ENCODE measurements at places on chromosomes 3 and 15.

DNA sequence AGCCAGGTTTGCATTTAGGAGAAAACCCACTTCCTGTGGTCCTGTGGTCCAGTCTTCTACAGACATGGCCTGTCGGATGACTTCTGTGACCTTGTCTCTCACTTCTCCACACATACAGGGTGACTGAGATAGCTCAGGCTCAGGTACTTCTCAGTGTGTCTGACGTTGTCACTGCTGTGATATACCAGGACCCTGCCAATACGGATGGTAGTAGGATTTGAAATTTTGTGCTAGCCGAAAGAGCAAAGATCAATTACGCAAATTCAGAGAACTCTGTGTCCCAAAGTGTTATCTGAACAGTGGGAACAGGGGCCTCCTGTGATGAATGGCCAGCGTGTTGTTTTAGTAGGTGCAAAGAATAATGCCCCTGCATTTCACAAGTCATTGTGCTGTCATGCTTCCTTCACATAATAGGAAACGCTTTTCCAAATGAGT lies 128.9 kb downstream of the MCTP2 start:
- no peak for DNase-seq

DNA sequence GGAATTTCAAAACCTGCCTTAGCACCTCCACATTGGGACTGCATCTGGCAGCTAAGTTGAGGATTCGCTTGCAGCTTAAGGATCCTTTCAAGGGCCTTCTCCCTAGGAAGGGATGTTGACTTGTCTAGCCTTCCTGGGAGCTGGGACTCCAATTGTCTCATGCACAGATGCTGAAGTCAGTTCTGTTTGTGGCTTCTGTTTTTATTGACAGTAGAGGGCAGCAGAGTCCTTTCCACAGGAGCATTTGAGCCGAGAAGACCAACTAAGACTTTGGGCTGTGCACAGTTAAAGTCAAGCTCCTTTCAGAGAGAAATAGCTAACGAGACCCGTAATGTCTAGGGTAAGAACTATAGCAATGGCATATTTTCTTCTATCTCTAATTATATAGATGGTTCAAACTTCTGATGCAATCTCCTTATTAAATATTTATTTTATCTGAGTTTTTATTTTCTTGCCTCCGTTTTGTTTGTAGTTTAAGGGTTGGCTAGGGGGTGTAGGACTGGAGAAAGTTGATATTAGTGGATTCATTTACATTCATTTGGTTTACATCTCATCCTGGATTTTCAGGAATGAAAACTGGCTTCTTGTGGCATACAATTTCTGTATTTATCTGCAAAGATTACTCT lies 59.7 kb upstream of the KBTBD8 start:
- peak; percentile 14 for DNase-seq

DNA sequence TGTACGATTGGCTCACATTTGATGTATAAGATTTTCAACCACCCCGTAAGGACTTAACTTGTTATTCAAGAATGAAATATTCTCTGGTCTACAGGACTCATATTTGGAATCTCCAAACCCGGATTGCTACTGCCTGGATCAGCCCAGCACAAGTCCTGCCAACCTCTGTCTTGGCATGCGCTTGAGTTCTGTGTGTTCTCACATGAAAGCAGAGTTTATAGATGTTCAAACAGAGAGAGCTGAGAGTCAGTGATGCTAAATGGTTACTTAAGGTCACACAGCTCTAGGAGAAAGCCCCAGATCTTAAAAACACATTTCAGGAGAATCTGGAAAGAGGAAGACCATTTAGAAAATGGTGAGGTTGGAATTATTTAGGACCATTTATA lies 268.0 kb upstream of the TBL1XR1 start:
- DNase-seq: no peak

DNA sequence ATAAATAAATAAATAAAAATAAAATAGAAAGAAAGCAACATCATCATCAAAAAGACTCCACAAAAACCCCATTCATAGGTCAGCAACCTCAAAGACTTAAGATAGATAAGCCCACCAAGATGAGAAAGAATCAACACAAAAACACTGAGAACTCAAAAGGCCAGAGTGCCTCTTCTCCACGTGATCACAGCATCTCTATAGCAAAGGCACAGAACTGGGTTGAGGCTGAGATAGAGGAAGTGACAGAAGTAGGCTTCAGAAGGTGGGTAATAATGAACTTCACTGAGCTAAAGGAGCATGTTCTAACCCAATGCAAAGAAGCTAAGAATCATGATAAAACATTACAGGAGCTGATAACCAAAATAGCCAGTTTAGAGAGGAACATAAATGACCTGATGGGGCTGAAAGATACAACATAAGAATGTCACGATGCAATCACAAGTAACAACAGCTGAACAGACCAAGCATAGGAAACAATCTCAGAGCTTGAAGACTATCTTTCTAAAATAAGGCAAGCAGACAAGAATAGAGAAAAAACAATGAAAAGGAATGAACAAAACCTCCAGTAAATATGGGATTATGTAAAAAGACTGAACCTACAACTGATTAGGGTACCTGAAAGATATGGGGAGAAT lies 26.4 kb downstream of the GNB5 start:
- no peak for DNase-seq

GRCh38 chr15:62561059-62561519 lies 396.0 kb upstream of the C2CD4B start:
- no peak for DNase-seq

DNA sequence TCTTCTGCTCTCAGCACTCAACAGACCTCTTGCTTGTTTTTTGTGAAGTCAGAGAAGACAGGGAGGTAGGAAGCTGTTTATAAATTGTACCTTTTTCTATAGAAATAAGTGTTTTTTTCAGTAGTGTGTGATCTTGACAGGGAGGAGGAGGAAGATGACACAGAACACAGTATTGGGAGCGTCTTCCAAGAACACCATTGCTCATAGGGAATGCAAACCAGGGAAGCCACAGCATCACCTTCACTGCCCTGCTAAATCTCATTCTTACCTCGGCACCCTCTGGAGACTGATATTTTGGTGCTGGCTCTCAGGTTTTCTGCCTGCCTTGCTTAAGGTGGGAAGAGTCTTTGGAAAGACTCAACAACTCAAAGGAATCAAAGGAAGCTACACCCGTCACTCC lies 169.4 kb downstream of the LRTM1 start:
- no peak for DNase-seq

DNA sequence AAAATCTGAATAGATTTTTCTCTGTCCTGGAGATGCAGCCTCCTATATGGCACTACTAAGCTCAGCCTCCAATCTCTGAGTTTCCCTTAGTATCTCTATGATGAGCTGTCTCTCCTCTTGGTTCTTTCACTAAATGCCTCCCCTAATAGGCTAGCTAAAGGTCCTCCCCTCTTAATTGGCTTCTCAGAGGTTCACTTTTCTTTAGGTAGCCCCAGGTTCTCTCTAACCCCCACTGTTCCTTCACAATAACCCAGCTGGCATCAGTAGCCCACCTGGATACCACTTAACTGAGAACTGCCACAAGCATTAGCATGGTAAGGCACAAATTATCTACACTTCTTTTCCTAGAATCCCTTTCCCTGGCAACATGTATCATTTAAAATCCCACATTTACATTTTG lies 523.2 kb downstream of the IGSF11 start:
- no peak for DNase-seq

- DNase-seq: no peak
These were observed 63.9 kb downstream of the CHAC1 start for GRCh38 chr15:41017066-41017735.

DNA sequence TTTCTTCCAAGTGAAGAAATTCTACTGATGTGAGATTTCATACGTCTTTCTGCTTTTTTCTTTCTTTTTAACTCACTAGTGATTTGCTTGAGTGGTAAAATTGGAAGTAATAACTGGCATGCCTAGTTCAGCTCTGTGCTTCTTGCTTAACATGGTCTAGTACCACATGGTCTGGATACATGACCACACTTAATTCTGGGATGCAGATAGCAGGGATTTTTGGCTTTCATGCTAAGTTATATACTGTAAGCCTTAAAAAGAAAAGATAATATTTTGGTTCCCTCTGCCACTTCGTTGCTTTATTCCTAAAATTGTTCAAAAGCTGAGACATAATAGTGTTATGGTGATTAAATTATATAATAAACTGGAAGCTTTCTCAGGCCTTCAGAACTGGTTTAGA lies 174.3 kb downstream of the OXSM start:
- DNase-seq: no peak

- peak; percentile 0 for DNase-seq
These were observed 120.8 kb downstream of the CLASP2 start for GRCh38 chr3:33597257-33597689.

GRCh38 chr15:47727676-47728075 lies 10.4 kb downstream of the SEMA6D start:
- DNase-seq: no peak

Data from GM04503 (cell line).